ENCODE measurements at places on chromosomes 6 and 20. TPM values are rescaled to one million over a fixed set of nuclear protein-coding genes. Genes with fewer than 3 reads are reported as not detected.
A peak's percentile ranks its signal among the peaks of the same experiment; 100 is the strongest.

The BNIP5 gene
- total RNA-seq, result not detected

DNA sequence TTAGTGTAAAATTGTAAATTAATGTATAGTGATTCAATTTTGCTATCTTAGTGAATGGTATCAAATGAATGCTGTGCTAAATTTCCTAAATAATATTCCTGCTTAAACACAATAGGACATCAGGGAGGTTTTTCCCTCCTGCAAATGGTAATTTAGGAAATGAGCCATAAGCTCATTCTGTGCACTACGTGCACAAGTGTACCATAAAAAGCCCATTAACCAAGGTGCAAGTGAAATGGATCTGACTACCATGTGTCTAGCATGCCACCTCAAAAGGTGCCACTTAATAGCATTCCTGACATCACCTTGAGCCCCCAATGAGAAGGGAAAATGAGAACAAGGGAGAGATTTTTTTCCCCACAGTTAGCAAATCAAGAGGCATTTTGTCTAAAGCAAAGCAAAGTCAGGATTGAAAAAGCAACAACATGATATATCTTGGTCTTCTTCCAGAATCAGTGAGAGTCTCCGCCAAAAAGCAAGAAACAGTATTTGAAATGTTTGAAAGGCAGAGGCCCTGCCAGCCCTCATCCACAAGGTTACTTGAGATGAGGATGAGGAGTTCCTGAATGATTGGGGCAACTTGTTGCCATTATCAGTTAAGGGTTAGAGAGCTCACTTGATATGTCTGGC is 334.2 kb upstream of the RSPO3 start:
- H3K27ac ChIP-seq, result no peak overlapping the region
- H3K36me3 ChIP-seq, result no peaks in the 10 kb centered on the region
- no peaks in the 10 kb centered on the region for H3K4me1 ChIP-seq
- DNase-seq, result no peak
- no peak overlapping the region for H3K4me3 ChIP-seq
- H3K27me3 ChIP-seq, result no peaks in the 10 kb centered on the region

GRCh38 chr20:59825944-59826759 is 107.3 kb downstream of the SYCP2 start:
- H3K27me3 ChIP-seq, result no peaks in the 10 kb centered on the region
- no peak for DNase-seq

DNA sequence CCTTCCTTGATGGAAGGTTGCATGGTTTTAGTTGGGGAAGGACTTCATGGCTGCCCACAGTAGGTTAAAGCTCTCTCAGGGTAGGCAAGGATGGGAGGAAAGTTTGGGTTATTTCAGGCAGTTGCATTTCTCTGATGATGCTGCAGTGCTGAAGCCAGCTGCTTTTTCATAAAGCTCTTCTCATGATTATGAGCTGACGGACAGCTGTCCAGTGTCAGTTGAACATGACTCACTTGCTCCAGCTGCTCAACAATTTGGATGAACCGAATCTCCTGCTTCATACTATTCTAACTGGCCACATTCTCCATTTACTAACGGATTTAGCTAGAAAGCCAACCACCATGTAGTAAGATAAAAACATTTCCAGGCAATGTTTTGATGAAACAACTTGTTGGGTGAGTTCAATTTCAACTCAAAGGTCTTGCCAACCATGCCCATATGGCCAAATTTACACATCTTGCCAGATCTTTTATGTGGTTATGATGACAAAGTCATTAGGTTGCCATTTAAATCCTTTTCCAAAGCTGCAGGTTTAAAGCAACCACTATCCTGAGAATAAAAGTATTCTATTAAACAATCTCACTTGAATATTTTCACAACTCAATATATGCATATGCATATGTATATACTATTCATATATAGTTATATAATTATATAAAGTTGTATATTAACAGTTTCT is 125.9 kb downstream of the HS3ST5 start:
- no peak overlapping the region for H3K4me3 ChIP-seq
- H3K4me1 ChIP-seq, result no peaks in the 10 kb centered on the region
- no peaks in the 10 kb centered on the region for H3K36me3 ChIP-seq
- no peak for DNase-seq
- H3K27ac ChIP-seq, result no peak overlapping the region

The SNHG17 gene
- 53.5 TPM for total RNA-seq

DNA sequence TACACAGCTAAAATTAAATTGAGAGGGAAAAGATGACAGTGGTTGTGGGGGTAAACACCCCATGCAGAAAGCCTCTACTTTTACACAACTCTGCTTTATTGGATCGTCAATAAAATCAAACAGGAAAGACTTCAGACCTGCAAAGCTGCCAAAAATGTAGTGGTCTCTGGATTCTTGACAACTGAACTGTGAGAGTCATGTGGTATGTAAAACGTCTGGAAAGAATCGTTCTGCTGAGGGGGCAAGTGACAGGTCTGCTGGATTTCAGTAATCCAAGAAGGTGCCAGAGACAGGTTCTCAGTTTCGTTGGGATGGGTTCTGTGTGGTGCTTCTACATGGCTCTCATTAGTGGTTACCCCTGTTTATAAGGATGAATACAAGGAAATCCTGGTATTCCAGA is 63.3 kb downstream of the TSPYL4 start:
- no peaks in the 10 kb centered on the region for H3K36me3 ChIP-seq
- H3K27me3 ChIP-seq, result no peaks in the 10 kb centered on the region
- no peak overlapping the region for H3K4me3 ChIP-seq
- H3K4me1 ChIP-seq, result no peaks in the 10 kb centered on the region
- H3K27ac ChIP-seq, result no peak overlapping the region

GRCh38 chr20:50340541-50340940 is 149.9 kb downstream of the CEBPB start:
- H3K36me3 ChIP-seq, result no peaks in the 10 kb centered on the region
- H3K4me3 ChIP-seq, result no peak overlapping the region
- peaks cover 15% of the 10 kb centered on the region for H3K27me3 ChIP-seq
- H3K4me1 ChIP-seq, result peaks cover 42% of the 10 kb centered on the region
- no peak overlapping the region for H3K27ac ChIP-seq
- DNase-seq, result no peak

DNA sequence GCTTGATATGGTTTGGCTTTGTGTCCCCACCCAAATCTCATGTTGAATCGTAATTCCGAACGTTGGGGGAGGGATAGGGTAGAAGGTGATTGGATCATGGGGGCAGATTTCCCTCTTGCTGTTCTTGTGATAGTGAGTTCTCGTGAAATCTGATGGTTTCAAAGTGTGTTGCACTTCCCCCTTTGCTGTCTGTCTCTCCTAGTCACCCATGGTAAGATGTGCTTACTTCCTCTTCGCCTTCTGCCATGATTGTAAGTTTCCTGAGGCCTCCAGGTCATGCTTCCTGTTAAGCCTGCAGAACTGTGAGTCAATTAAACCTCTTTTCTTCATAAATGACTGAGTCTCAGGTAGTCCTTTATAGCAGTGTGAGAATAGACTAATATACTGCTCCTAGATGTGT is 19.9 kb downstream of the PFDN4 start:
- H3K36me3 ChIP-seq, result no peaks in the 10 kb centered on the region
- H3K4me3 ChIP-seq, result no peak overlapping the region
- no peaks in the 10 kb centered on the region for H3K4me1 ChIP-seq
- DNase-seq, result no peak

- H3K4me3 ChIP-seq, result no peak overlapping the region
- peak overlapping the region; percentile 9 for H3K27ac ChIP-seq
- H3K4me1 ChIP-seq, result peaks cover 40% of the 10 kb centered on the region
- no peak for DNase-seq
- no peaks in the 10 kb centered on the region for H3K36me3 ChIP-seq
- H3K27me3 ChIP-seq, result no peaks in the 10 kb centered on the region
Observed at GRCh38 chr6:111993342-111993741, 60.6 kb upstream of the CCN6 start.

- no peaks in the 10 kb centered on the region for H3K4me1 ChIP-seq
- no peak overlapping the region for H3K4me3 ChIP-seq
- H3K27ac ChIP-seq, result no peak overlapping the region
- no peaks in the 10 kb centered on the region for H3K27me3 ChIP-seq
- no peak for DNase-seq
Observed at GRCh38 chr6:5764401-5764955, 242.2 kb downstream of the NRN1 start.

- H3K27ac ChIP-seq, result no peak overlapping the region
- DNase-seq, result no peak
Observed at GRCh38 chr6:4912559-4912958, 91.3 kb downstream of the RPP40 start.

- no peaks in the 10 kb centered on the region for H3K36me3 ChIP-seq
- no peak for DNase-seq
- no peaks in the 10 kb centered on the region for H3K27me3 ChIP-seq
- no peak overlapping the region for H3K4me3 ChIP-seq
Observed at GRCh38 chr20:57762531-57763234, 52.9 kb upstream of the PMEPA1 start.

DNA sequence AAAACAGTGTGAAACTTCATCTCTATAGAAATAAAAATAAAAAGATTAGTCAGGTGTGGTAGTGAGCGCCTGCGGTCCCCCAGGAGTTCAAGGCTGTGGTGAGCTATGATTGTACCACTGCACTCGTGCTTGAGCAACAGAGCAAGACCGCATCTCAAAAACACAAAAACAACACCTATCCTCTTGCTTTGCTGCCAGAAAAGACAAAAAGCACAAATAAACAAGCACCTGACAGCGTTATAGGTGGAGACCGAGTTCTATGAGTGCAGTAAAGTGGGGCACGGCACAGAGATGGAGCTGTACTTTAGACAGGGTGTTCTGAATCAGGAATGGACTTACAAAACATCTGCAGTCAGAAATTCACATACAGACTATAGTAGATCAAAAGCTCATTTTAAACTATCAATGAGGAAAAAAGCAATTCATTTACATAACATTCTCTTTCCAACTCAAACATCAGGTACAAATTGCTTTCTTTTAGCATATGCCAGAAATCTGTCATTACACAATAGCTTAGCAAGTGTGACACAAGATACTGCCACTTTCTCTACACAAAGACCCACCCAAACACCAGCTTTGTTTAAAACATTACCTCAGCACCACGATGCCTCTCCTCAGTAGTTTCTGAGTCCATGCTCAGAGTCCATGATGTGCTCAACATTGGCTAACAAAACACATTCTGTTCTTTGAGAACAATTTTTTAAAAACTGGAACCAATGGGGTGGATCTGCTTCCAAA is 10.1 kb downstream of the EZR start:
- H3K27me3 ChIP-seq, result no peaks in the 10 kb centered on the region
- DNase-seq, result no peak
- peak overlapping the region; percentile 66 for H3K27ac ChIP-seq
- H3K4me3 ChIP-seq, result no peak overlapping the region

DNA sequence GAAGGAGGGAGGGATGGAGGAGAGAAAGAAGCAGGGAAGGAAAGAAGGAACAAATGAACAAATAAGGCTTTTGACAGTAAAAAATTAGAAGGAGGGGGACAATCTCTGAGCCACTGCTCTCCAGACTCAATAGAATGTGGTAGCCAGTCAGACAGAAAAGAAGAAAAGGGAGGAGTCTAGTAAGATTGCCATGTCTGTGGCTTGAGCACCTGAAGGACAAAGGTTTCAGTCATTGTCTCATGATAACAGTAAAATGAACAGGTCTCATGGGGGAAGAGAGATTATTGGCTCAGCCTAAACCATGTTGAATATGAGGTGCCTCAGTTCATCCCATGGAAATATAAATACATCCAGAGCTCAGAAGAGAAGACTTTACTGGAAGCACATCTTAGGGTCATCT is 14.0 kb upstream of the LOC128125822 start:
- H3K27me3 ChIP-seq, result no peaks in the 10 kb centered on the region
- no peak overlapping the region for H3K4me3 ChIP-seq
- no peaks in the 10 kb centered on the region for H3K4me1 ChIP-seq
- no peaks in the 10 kb centered on the region for H3K36me3 ChIP-seq

- DNase-seq, result no peak
- H3K36me3 ChIP-seq, result peaks cover 54% of the 10 kb centered on the region
- no peak overlapping the region for H3K27ac ChIP-seq
- H3K4me1 ChIP-seq, result peaks cover 20% of the 10 kb centered on the region
- no peaks in the 10 kb centered on the region for H3K27me3 ChIP-seq
- H3K4me3 ChIP-seq, result no peak overlapping the region
Observed at GRCh38 chr20:2467412-2467811, 3.2 kb downstream of the SNRPB start.

Data from natural killer cell (primary cell).